ENCODE measurements at places on chromosomes 11 and 22. TPM values are rescaled to one million over a fixed set of nuclear protein-coding genes. Genes with fewer than 3 reads are reported as not detected.

GRCh38 chr11:32940865-32941264 lies 48.3 kb downstream of the QSER1 start:
- DNase-seq = no peak

Gene OR52E8
- polyA plus RNA-seq = not detected

Gene HORMAD2
- not detected for polyA plus RNA-seq

Gene KIRREL3
- 0.96 TPM for polyA plus RNA-seq

- no peak for DNase-seq
Observed at GRCh38 chr11:117495357-117495756, 167.7 kb downstream of the CEP164 start.

DNA sequence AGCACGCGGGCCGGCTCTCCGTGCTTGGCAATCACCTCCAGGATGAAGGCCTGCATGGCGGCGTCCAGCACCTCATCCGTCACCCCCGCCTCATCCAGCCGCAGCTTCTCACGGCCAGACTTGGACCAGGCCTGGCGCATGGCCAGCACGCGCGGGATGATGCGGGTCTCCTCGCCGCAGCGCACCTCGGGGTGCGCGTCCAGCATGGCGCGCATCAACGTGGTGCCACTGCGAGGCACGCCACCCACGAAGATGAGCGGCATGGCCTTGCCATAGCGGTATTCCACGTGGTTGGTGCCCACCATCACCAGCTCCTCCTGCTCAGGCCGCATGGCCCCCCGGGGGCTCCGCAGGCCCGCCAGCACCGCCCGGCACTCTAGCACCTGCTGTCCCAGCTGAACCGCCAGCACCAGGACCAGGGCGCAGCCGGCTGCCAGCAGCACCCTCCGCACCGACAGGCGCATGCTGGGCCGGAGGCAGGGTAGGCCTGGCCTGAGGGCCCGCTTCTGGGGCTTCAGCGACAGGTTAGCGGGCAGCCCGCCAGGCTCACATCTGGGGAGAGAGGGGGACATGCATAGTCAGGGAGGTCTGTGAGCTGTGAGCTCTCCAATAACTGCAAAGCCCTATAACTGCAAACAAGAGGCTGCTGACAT lies 29.0 kb upstream of the TFIP11 start:
- DNase-seq = no peak

Gene DRD2
- polyA plus RNA-seq = 0.66 TPM

- no peak for DNase-seq
Observed at GRCh38 chr22:27472975-27473374, 328.6 kb downstream of the MN1 start.

- no peak for DNase-seq
Observed at GRCh38 chr11:1201395-1202153, 21.3 kb upstream of the MUC5B start.

GRCh38 chr11:111459506-111460270 lies 52.5 kb downstream of the BTG4 start:
- no peak for DNase-seq

DNA sequence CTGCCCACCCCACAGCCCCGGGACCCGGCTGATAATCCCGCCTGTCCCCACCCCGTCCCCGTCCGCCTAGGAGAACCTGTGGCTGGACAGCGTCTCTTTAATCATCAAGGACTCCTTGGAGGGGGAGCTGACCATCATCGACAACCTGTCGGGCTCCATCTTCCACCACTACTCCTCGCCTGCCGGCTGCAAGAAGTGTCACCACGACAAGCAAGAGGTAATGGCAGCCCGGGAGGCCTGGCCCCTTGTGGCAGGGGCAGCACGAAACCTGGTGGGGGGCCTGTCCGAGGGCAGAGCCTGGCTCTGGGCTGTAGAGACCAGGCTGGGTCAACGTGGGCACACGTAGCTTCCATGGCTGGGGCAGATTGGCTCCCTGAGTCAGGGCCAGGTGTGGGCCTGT lies 109.1 kb downstream of the CACNA1I start:
- DNase-seq = no peak

DNA sequence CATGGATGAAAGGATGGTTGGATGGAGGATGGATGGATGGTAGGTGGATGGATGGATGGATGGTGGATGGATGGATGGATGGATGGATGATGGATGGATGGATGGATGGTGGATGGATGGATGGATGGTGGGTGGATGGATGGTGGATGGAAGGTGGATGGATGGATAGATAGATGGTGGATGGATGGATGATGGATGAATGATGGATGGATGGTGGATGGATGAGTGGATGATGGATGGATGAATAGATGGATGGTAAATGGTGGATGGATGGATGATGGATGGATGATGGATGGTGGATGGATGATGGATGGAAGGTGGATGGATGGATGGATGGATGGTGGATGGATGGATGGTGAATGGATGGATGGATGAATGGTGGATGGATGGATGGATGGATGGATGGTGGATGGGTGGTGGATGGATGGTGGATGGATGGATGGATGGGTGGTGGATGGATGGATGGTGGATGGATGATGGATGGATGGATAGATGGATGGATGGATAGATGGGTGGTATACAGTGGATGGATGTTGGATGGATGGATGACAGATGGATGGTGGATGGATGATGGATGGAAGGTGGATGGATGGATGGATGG lies 350.8 kb downstream of the BRD1 start:
- DNase-seq = no peak

DNA sequence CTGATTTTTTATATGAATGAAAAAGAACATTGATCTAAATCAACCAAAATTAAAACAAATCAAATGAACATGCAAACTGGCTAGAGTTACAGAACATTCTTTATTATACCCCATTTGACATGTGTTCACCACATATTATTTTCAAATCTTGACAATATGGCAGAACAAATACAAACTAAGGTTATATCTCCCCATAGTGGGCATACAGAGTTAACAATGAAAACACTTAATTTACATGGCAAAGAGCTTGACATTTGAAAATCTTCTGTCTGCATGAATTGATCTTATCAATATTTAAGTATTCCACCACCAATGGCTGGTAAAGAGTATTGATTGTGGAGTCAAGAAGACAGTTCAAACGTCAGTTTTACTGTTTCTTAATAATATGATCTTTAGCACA lies 197.9 kb upstream of the ANO3 start:
- no peak for DNase-seq

Gene ARHGAP8
- polyA plus RNA-seq = 16.2 TPM

DNA sequence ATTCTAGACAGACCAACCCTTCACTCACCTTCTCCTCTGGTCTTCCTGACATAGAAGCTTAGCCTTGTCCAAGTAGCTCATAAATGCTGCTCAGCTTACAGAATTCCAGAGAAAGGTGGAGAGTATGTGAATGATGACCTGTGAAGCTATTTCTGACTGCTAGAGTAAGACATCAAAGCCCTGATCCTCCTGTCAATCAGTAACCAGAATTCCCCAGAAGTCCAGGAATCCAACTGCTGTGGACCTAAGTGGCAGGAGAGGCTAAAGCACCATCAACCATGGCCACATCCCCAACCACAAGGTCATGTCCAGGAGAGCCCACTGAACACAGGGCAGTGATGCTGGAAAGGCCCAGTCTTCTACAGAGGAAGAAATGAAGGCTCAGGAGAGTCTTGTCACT lies 2.6 kb downstream of the OR51G2 start:
- DNase-seq = no peak

GRCh38 chr22:50299785-50300619 lies 7.4 kb downstream of the PLXNB2 start:
- DNase-seq = peak; percentile 87

DNA sequence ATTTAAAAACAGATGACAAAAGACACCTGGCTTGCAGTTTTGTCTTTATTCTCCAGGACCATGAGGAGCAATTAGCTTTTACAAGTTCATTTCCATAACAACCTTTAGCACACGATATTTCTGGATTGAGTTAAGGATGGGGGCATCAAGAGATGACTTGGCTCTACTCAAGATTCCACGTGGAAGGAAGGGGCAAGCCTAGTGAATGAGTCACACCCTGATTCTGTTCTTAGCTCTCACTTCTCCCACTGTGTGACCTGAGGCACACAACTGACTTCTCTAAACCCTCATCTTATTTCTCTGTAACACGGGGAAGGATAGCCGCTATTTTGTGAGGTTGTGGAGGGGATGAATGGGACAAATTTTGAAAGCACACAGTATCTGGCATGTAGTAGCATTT lies 185.5 kb downstream of the KIRREL3 start:
- no peak for DNase-seq

Gene MYRF
- 55.5 TPM for polyA plus RNA-seq

DNA sequence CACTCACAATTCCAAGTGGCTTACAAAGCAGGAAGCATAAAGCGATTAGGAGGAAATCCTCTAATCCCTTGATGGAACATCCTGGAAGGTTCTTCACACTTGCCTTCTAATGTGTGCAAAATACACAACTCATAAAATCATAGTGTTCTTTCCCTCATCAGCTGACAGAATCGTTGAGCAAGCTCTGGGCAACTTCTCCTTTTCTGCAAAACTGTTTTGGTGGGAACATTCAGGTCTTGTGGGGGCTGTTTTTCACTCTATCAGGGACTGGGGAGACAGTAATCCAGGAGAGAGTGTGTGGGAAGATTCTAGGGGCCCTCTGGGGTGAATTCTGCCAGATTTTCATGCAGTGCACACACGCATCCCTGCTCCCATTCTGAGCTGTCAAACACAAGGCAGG lies 53.2 kb downstream of the IRAG1 start:
- no peak for DNase-seq

- peak; percentile 45 for DNase-seq
Observed at GRCh38 chr11:77188633-77189491, 60.8 kb downstream of the MYO7A start.

- no peak for DNase-seq
Observed at GRCh38 chr11:111637885-111638284, 35.6 kb downstream of the SIK2 start.

- DNase-seq = no peak
Observed at GRCh38 chr22:36863281-36863680, 2.5 kb downstream of the NCF4 start.

Gene TUBA8
- polyA plus RNA-seq = 1.9 TPM

- no peak for DNase-seq
Observed at GRCh38 chr11:134662629-134663360, 250.8 kb upstream of the B3GAT1 start.

DNA sequence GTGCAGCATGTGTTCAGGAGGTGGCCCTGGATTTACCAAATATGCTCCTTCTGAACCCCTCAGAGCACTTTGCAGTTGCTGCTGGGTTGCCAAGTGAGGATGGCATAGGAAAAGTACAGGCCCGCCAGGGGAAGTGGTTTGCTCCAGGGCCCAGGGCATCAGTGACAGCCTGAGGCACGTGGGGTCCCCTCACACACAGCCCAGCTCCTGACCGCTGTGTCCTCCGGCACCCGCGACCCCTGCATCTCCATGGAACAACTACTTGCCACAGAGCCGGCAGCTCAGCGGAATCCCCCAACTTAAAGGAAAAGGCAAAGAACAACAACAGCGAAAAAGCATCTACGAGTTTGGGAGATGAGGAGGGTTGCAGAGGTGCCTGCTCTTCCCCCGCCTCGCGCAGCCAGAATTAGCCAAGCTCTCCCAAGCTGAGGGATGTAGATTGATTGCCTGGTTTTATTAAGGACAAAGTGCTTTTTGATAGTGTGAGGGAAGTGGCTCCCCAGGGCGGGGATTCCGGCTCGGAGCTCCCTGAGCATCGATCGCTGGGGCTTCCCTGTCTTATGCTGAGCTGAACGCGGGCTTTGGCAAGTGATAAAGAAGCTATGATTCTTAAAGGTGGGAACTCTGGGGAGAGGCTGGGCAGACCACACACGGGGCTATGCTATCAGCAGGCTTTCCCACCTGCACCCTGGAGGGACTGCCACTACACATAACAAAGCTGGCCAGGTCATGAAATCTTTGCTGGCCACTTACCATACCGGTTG lies 174.5 kb downstream of the CEP164 start:
- no peak for DNase-seq

DNA sequence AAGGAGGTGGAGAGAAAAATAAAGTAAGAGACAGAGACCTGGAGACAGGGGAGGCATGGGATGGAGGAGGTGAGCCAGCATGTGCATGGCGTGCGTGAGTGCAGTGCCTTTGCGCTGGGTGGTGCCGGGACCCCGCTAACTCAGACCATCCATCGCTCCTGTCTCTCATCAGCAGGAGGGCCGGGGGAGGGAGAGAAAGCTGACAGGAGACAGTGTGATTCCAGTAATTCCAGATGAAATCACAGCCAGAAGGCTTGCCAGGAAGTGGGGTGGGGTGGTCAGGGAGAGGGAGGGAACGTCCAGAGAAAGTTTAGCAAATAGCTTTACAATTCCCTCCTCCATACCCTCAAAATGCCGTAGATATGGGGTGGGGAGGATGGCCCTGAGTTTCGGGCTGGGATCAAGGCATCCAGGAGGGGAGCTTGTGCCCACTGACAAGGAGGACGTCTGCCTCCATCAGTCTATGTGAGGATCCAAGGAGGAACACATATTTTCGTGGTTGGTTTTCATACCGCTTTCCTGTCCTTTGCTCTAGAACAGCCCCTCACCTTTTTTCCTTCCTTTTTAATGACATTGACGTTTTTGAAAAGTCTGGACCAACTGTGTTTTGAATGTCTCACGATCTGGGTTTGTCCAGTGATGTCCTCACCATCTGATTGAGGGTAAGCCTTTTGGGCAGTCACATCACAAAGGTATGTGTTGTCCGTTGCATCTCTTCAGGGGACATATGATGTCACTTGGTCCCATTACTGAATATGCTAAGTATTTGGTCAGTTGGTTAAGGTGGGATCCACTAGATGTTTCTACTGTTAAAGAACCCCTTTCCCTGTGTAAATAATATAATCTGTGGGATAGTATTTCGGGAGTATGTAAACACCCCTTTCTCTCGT lies 567.3 kb downstream of the MIAT start:
- DNase-seq = peak; percentile 28

Gene OR51B2
- not detected for polyA plus RNA-seq

GRCh38 chr22:31958625-31959239 lies 14.4 kb downstream of the YWHAH start:
- DNase-seq = no peak

- peak; percentile 97 for DNase-seq
Observed at GRCh38 chr22:43014869-43015676, at the start of gene PACSIN2. Gene PACSIN2 (minus strand): TSS chr22:43015149. CDS start chr22:42912080, 103,069 bp downstream.

Gene PTGDR2
- 5.0 TPM for polyA plus RNA-seq

DNA sequence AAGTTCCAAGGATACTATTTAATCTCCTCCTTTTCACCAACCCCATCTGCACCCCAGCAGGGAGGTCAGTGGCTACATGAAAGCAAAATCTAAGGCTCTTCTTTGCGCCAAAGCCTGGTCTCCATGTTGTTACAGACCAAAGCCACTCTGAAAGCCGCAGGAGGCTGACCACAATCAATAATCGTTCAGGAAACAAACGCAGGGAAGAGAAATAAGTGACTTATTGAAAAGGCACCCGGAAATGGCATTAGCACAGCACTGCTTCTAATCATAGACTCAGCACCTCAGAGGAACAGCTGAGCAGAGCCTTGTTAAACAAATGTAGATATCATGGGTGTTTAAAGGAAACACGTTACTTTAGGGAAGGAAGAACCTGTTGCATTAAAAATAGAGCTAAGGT lies 183.9 kb downstream of the KIRREL3 start:
- no peak for DNase-seq

- no peak for DNase-seq
Observed at GRCh38 chr11:115306689-115307088, 197.5 kb downstream of the CADM1 start.

- DNase-seq = no peak
Observed at GRCh38 chr11:47488111-47488510, 39.2 kb upstream of the RAPSN start.
